ENCODE measurements at places on chromosomes 16 and 17. TPM values are rescaled to one million over a fixed set of nuclear protein-coding genes. Genes with fewer than 3 reads are reported as not detected.

Gene MYH2
- not detected for total RNA-seq

Gene FA2H
- total RNA-seq, result 0.17 TPM

Gene CLEC3A
- not detected for total RNA-seq

Gene C17orf50
- not detected for total RNA-seq

Gene PPM1E
- 0.35 TPM for total RNA-seq

Gene TBC1D28
- not detected for total RNA-seq

Gene HEATR9
- not detected for total RNA-seq

Gene MYH13
- not detected for total RNA-seq

Gene DNAAF8
- 9.1 TPM for total RNA-seq

Gene CCL8
- 1.6 TPM for total RNA-seq

Gene CCL17
- total RNA-seq, result not detected

Gene GP1BA
- not detected for total RNA-seq

DNA sequence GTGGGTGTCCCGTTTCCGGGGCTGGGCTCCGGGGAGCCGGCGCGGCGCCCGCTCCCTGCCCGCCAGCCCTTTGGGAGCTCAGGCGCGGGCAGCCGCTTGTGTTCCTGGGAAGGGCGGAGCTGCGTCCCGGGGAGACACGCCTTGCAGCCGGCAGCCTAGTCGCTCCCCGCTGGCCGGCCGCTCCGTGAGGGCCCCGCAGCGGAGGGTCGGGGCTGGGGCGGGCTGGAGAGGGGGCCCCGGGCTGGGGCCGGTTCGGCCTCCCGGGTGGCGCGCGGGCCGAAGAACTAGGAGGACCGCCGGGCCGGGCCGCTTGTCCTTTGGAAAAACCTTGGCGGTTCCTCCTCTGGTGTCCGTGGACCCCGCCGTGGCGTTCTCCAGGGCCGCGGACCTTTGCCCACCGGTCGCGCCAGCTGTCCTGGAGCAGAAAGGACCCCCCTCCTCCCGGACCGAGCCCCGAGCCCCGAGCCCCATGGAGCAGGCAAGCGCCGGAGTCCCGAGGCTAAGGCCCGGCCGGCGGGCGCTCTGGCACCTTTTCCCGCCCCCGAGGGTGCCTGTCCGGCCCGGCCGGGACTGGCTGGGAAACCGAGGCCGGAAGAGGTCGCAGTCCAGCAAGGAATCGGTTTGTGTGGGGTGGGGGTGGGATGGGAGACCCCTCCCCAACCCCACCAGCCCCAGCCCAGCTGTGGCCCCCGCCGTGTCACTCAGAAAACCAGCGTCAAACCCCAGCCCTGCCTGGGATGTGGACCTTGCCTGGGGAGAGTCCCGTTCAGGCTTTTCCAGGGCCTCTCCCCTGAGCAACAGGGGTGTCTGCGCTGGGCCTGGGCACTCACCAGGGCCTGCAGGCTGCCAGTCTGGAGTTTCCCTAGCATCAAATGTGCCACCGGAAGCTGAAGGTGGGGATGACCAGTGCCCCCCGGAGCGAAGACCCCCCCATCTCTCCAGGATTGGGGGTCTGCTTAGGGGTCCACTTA is 6.8 kb upstream of the TBC1D3B start:
- H3K36me3 ChIP-seq, result no peaks in the 10 kb centered on the region
- DNase-seq, result peak; percentile 71
- no peaks in the 10 kb centered on the region for H3K27me3 ChIP-seq
- H3K4me1 ChIP-seq, result peaks cover 8% of the 10 kb centered on the region
- H3K4me3 ChIP-seq, result peak overlapping the region; percentile 54
- peak overlapping the region; percentile 64 for H3K27ac ChIP-seq

- H3K36me3 ChIP-seq, result no peaks in the 10 kb centered on the region
- H3K27me3 ChIP-seq, result no peaks in the 10 kb centered on the region
- peak overlapping the region; percentile 82 for H3K27ac ChIP-seq
- peaks cover 8% of the 10 kb centered on the region for H3K4me1 ChIP-seq
- no peak overlapping the region for H3K4me3 ChIP-seq
- DNase-seq, result peak; percentile 74
Observed at GRCh38 chr16:29839822-29840221, 19.6 kb downstream of the MVP start.

GRCh38 chr16:12833926-12834325 is 30.2 kb upstream of the CPPED1 start:
- no peaks in the 10 kb centered on the region for H3K36me3 ChIP-seq
- no peak overlapping the region for H3K4me3 ChIP-seq
- DNase-seq, result no peak
- no peaks in the 10 kb centered on the region for H3K27me3 ChIP-seq
- H3K4me1 ChIP-seq, result no peaks in the 10 kb centered on the region

GRCh38 chr17:42399121-42399520 is 10.9 kb upstream of the STAT3 start:
- no peak overlapping the region for H3K4me3 ChIP-seq
- DNase-seq, result no peak
- no peaks in the 10 kb centered on the region for H3K27me3 ChIP-seq
- peaks cover 1% of the 10 kb centered on the region for H3K4me1 ChIP-seq
- no peak overlapping the region for H3K27ac ChIP-seq
- no peaks in the 10 kb centered on the region for H3K36me3 ChIP-seq

DNA sequence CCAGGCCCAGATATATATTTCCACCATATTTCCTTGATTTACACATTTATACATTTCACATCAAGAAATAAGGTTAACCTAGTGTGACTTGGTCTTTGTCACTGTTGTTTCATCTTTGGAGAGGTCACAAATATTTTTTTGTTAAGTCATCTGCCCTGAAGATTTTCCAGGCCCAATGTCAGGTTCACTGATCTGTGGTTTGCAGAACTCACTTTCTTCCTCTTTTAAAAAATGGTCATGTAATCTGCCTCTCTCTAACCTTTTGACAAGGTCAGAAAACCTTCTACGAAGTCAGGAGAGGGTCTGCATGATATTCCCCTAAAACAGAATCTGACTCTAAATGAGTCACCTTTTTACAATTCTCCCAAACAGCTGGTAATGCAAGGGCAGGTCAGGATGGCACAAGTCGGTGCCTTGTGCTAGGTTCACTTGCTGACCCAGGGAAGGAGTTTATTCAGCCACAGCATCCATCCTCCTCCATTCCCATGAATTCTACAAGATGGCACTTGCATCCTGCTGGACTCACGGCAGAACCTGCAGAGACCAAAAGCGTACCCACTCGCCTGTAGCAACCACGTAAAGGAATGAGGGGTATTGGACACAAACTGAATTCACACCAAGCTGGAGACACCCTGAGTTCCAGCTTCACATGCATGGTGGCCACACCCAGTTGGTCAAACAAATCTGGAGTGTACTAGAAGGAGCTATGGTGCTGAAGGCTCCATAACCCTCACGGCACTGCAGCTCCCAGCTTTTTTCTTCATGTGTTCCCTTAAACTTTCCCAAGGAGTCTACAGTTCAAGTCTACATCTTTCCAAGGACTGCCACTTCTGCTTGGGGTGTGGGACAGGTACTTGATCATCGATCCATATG is 1.6 kb upstream of the KIAA0513 start:
- peaks cover 9% of the 10 kb centered on the region for H3K4me1 ChIP-seq
- no peak overlapping the region for H3K27ac ChIP-seq
- no peaks in the 10 kb centered on the region for H3K27me3 ChIP-seq
- H3K4me3 ChIP-seq, result no peak overlapping the region
- DNase-seq, result no peak
- H3K36me3 ChIP-seq, result no peaks in the 10 kb centered on the region

DNA sequence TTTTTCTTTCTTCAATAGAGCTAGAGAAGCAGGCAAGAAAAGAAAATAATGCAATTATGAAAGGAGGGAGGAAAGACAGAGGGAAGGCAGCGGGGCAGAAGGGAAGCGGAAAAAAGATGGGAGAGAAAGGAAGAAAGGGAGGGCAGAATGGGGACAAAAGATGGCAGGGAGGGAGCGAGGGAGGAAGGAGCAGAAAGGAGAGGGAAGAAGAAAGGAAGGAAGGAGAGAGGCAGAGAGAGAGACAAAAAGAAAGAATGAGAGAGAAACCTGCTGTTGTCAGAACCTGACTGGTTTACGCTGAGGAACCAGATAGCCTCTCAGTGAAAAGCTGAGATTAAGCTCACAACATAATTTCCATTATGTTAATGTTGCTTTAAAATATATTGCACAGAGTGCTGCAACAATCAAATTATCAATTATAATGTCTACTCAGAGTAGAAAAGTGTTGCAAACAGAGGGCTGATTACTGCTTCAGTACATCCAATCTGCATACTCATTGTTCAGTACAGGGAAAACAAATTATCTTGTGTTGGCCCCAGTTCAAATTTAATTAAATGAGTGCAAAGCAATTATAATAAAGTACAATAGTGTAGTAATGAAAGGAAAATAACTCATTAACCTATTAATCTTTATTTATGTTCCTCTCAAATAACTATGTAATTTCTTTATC is 32.0 kb upstream of the TOX3 start:
- H3K27me3 ChIP-seq, result no peaks in the 10 kb centered on the region
- H3K27ac ChIP-seq, result no peak overlapping the region
- no peaks in the 10 kb centered on the region for H3K4me1 ChIP-seq
- no peak for DNase-seq
- no peak overlapping the region for H3K4me3 ChIP-seq
- H3K36me3 ChIP-seq, result no peaks in the 10 kb centered on the region

- no peak for DNase-seq
- no peak overlapping the region for H3K4me3 ChIP-seq
- no peaks in the 10 kb centered on the region for H3K36me3 ChIP-seq
Observed at GRCh38 chr16:24855678-24856077, 9.9 kb downstream of the SLC5A11 start.

DNA sequence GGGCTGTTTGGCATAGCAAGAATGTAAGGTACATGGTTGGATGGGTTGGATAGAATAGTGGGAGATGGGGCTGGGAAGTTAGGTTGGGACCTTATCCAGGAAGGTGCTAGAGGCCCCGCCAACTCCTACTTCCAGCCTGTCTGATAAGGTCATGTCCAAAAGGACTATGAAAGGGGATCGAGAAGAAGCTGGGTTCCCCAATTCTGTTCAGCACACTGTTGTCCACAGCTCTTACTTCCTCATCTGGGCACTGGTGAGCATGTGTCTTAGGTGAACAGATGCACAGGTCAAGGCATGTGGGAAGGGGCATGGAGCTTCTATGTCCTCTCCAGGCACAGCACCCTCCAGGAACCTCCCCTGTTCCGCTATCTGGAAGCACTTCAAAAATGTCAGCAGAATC is 5.6 kb upstream of the ULK2 start:
- H3K27me3 ChIP-seq, result no peaks in the 10 kb centered on the region
- no peak overlapping the region for H3K4me3 ChIP-seq
- H3K4me1 ChIP-seq, result no peaks in the 10 kb centered on the region
- DNase-seq, result no peak
- H3K36me3 ChIP-seq, result no peaks in the 10 kb centered on the region
- no peak overlapping the region for H3K27ac ChIP-seq

GRCh38 chr16:47461598-47462266 is 601 bp downstream of the PHKB start:
- H3K4me1 ChIP-seq, result peaks cover 13% of the 10 kb centered on the region
- no peaks in the 10 kb centered on the region for H3K27me3 ChIP-seq
- no peak overlapping the region for H3K27ac ChIP-seq
- H3K4me3 ChIP-seq, result peak overlapping the region; percentile 81

GRCh38 chr17:37551788-37552187 is 57.4 kb downstream of the SYNRG start:
- no peaks in the 10 kb centered on the region for H3K27me3 ChIP-seq
- H3K36me3 ChIP-seq, result no peaks in the 10 kb centered on the region
- peaks cover 2% of the 10 kb centered on the region for H3K4me1 ChIP-seq
- no peak overlapping the region for H3K4me3 ChIP-seq

DNA sequence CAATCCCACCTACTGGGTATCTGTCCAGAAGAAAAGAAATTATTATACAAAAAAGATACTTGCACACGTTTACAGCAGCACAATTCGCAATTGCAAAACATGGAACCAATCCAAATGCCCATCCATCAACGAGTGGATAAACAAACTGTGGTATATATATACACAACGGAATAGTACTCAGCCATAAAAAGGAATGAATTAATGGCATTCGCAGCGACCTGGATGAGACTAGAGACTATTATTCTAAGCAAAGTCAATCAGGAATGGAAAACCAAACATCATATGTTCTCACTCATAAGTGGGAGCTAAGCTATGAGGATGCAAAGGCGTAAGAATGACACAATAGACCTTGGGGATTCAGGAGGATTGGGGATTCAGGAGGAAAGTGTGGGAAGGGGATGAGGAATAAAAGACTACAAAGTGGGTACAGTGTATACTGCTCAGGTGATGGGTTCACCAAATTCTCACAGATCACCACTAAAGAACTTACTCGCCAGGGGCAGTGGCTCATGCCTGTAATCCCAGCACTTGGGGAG is 21.0 kb downstream of the CNOT1 start:
- peaks cover 5% of the 10 kb centered on the region for H3K4me1 ChIP-seq
- no peak overlapping the region for H3K27ac ChIP-seq
- H3K27me3 ChIP-seq, result no peaks in the 10 kb centered on the region

DNA sequence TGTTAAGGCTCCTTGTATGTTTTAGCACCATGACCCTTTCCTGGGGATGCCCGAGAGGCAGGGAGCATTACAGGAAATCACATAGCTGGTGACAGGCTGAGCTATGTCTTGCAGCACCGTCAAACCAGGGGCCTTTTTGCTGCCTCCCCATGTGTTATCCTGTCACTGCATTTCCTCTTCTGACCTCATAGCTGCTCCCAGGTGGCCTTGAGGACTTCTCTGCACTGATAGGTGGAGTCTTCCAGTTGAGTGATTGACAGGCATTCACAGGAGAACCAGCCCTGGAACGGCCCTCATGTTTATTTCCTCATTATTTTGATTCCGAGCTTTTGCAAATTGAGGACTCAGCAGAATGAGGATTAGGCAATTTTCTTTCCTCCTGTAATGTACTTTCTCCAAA is 349.6 kb downstream of the HAPSTR1 start:
- DNase-seq, result no peak
- H3K36me3 ChIP-seq, result no peaks in the 10 kb centered on the region
- H3K4me3 ChIP-seq, result no peak overlapping the region
- H3K27me3 ChIP-seq, result no peaks in the 10 kb centered on the region
- no peaks in the 10 kb centered on the region for H3K4me1 ChIP-seq
- H3K27ac ChIP-seq, result no peak overlapping the region

DNA sequence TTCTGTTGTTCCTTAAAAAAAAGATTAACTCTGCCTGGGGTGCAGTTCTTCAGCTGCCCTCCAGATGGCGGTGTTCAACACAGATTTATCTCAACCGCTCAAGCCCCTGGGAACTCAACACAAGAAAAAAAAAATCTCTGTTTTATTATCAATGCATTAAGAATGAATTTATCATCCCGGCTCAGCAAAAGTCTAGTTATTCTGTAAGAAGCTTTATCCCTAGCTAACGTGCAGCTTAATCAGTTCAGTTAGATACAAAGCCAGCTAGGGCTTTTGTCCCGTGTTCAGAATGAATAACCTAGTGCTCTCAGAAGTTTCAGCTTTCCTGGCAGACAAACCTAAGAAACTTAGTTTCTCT is 475.9 kb upstream of the CCL2 start:
- H3K27me3 ChIP-seq, result no peaks in the 10 kb centered on the region
- no peaks in the 10 kb centered on the region for H3K36me3 ChIP-seq
- no peak overlapping the region for H3K4me3 ChIP-seq
- no peaks in the 10 kb centered on the region for H3K4me1 ChIP-seq
- no peak for DNase-seq

- no peak overlapping the region for H3K4me3 ChIP-seq
- no peak for DNase-seq
- no peak overlapping the region for H3K27ac ChIP-seq
- no peaks in the 10 kb centered on the region for H3K4me1 ChIP-seq
Observed at GRCh38 chr17:55219934-55220333, 44.8 kb upstream of the HLF start.
